ENCODE measurements at places on chromosomes 11 and 22.

DNA sequence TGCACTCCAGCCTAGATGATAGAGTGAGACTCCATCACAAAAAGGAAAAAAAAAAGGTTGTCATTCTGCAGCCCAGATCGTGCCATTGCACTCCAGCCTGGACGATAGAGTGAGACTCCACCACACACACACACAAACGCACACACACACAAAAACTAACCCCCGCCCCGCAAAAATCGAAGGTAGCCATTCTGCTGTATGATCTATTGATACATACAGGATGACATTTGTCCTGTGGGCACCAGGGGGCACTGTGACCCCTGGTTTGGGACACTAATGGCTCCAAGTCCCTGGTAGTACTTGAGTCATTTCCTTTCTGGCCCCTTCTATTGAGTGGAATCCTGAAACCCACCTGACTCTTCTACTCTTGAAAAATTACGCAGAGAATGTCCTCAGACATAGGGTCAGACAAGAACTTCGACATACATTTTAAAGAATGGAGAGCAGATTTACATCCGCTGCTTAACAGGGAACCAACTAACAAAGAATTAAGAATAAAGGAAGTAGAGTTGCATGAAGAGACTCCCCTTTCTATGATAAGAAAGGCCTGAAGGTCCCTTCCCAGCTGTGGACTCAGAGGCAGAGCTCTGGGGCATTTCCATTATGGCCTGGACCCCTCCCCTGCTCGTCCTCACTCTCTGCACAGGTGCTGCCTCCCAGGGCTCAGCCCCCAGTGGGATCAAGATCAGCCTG is 35.0 kb upstream of the PRAME start:
- no peak for DNase-seq

GRCh38 chr22:32846780-32847491 is 45.4 kb downstream of the TIMP3 start:
- DNase-seq: peak; percentile 16

DNA sequence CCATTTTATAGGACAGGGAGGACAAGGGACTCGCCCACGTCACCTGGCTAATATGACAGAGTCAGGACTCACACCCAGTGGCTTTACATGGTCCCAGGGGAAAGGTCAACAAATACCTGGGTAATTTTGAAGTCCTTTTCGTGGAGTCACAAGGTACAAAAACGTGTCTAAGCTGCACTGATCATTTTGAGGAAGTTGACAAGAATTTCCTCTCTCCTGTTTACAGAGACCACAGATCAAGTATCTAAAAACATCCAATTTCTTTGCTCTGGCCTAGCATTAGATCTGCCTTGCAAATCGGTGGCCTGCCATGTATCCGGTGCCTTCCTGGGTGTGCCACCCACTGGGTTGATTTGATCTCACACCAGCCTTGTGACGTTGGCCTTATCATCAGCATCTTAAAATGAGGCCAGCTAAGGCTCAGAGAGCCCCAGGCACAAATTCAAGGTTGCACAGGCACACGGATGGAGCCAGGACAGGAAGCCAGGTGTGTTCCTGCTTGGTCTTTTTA is 17.6 kb downstream of the GDPD5 start:
- no peak for DNase-seq

- no peak for DNase-seq
These were observed 682 bp downstream of the PGAP2 start for GRCh38 chr11:3808861-3809623.

DNA sequence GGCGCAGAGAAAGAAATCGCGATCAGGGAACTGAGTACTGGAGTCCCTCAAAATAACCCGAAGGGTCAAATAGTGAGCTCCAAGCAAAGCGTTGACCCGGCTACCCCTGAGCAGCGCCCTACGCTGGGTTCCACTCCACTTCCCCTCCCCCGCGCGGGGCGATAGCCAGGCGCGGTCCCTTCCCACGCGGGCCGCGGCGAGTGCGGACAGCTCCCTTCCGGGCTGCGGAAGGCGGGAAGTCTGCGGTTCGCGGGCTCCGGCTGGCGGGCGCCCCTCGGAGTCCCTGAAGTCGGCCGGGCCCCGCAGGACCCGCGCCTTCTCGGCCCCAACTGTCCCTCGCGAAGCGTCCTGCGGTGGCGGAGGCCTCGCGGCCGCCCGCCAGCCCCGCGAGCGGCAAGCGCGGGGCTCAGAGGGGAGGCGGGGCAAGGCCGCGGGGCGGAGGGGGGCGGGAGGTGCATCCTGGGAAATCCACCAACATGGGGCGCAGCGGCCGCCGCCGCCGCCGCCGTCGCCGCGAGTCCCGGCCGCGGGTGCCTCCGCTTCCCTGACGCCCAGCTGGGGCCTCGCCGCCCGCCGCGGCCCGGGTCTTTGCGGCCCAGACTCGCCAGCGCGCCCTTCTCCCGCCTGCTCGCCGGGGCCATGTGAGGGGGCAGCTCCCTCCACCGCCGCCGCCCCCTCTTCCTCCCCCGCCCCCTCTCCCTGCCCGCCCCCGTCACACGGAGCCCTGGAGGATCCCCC is at the start of gene QSER1:
TSS of gene QSER1 (plus strand) at position 457 of the 738 bp plus-strand sequence. CDS start 315 bp downstream, outside the sequence.
- peak; percentile 41 for DNase-seq

DNA sequence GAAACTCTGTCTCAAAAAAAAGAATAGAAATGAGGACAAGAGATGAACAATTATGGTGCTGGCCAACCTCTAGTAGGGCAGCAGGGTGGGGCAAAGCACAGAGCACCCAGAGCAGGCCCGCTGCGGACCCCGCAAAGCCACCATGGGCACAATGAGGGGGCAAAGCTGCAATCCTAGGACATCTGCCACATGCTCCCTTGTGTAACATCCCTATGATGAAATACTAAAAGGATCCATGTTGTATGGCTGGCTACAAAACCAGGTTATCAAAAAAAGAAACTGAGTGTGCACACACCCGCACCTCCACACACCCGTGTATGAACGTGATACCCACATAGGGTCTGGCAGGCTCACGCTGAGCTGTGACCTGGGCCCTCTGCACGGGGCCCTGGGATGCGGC is 7.4 kb downstream of the ATP5MGL start:
- DNase-seq: no peak

GRCh38 chr22:30694171-30694639 is 469 bp upstream of the OSBP2 start:
- peak; percentile 67 for DNase-seq

DNA sequence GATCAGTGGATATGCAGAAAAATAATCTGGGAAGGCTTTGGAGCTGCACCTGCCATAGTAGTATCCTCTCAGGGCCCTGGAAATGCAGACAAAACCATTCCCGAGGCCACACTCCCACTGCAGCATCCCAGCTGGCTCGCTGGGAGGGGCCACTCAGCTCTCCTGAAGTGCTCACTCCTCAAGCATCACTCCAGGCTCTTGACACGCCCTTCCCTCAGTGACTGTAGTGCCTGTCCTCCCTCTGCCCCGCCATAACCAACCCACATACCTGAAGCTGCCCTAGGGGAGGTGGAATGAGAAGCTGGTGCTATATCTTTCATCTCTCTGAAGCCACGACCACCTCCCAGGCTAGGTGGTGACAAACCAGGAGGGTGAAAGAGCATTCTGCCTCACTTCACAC is 4.8 kb downstream of the DSCAML1 start:
- DNase-seq: no peak

DNA sequence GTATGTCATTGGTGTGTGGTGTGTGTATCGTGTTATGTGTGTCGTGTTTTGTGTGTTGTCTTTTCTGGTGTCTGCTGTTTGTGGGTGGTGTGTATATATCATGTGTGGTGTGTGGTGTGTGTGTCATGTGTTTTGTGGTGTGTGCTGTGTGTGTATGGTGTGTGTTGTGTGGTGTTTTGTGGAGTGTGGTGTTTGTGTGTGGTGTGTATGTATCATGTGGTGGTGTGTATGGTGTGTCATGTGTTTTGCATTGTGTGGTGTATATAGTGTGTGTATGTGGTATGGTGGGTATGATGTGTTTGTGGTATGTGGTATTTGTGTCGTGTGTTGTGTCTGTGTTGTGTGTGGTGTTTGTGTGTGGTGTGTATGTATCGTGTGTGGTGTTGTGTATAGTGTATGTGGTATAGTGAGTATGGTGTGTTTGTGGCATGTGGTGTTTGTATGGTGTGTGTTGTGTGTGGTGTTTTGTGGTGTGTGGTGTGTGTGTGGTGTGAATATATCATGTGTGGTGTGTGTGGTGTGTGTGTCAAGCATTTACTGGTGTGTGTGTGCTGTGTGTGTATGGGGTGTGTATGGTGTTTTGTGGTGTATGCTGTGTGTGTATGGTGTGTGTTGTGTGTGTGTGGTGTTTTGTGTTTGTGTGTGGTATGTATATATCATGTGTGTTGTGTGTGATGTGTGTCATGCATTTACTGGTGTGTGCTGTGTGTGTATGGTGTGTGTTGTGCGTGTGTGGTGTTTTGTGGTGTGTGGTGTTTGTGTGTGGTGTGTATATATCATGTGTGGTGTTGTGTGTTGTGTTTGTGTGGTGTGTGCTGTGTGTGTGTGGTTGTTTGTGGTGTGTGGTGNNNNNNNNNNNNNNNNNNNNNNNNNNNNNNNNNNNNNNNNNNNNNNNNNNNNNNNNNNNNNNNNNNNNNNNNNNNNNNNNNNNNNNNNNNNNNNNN is 12.7 kb downstream of the PIM3 start:
- DNase-seq: no peak

DNA sequence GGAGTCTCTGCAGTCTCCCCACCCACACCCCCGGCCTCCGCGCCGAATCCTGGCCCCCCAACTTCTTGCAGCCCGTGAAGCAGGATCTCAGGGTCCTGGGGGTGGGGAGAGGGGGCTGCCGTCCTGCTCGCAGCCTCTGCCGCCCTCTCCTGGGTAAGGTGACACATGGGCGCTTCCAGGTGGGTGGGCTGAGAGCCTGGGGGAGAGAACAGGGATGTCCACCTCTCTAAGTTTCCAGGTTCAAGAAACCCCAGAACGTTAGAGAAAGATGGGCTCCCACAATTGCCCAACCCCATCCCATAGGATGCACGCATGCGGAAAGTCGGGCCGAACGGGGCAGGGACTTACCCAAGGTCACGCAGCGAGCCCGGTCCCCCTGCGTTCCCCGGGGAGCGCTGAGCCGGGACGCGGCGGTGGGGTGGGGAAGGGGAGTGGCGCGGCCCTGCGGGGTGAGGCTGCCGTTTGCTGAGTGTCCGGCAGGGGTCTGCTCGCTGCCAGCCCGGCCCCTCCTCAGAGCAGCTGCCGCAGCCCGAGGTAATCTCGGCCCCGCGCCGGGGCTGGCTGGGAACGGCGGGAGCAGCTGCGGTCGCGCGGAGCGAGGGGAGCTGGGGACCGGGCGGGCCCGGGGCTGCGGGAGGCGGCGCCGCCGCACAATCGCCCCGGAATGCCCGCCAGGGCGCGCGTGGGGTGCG is 705 bp upstream of the CAPN1 start:
- no peak for DNase-seq

DNA sequence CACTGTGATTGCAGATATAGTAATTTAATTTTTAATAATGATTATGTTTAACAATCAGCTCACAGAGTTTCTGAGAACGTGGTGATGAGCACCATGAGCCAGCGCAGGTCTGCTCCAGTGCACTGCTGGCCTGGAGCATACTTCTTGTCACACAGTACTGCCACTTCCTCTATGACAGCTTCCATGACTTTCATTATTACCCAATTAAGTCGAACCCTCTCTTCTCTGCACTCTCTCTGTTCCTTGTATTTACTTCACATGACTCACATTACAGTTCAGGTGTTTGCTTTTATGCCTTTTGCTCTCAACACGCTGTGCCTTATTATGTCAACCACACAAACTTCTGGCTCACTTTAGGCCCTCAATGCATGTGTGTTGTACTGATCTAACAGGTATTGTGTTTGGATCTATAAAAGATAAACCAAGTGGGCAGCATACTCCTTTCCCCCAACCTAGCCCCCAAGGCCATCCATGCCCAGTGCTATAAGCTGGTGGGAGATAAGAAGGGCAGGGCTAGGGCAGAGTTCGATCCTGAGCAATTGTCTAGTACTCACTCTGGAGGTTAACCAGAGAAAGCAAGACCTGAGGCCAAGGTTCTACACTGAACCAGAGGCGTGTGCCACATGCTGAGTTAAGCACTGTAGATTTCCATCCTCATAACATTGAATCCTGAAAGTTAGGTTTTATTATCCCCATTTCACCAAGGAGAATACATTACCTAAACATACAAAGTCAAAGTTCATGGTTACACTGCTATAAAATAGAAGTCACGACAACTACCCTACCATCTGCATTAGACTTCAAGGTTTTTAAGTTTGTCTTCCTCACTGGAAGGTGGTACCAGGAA is 356.5 kb downstream of the INSC start:
- DNase-seq: no peak

- DNase-seq: no peak
These were observed 29.4 kb upstream of the TTC36 start for GRCh38 chr11:118497831-118498230.

GRCh38 chr11:69220561-69221051 is 64.9 kb downstream of the SMIM38 start:
- no peak for DNase-seq

DNA sequence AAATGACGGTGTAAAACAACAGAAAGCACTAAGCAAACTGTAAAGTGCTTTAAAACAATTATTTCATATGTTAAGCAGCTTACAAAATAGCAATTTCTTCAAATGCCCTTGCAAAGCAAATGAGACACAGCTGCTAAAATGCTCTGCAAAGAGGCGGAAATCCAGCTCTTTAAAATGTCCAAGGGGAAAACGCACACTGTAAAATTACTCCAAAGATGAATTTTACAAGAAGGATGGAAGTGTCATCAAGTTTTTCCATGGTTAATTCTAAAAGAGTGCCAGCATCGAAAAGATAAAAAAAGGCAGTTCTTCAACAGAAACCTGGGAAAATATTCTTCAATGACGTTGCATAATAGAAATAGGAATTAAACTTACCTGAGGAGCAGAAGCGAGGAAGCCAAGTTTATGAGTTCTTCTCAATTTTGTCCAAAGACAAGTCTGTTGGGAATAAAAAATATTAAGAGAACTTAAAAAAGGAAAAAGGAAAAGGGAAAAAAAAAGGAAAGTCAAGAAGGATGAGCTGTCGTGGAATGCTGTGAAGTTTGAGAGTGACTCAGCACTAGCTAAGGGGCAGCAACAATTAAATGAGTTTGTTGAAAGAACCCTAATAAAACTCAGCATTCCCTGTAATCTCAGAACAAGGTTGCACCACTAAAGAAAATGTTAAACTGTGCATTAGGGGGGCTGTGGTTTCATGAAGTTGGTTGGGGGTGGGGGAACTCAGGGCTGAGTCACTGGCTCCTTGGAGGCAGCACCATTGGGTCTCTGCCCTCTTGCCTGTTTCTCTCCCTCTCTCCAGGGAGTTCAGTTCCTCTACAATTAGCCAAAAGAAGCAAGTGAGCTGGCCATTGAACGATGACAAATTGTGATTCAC is 64.2 kb upstream of the BLID start:
- DNase-seq: no peak

DNA sequence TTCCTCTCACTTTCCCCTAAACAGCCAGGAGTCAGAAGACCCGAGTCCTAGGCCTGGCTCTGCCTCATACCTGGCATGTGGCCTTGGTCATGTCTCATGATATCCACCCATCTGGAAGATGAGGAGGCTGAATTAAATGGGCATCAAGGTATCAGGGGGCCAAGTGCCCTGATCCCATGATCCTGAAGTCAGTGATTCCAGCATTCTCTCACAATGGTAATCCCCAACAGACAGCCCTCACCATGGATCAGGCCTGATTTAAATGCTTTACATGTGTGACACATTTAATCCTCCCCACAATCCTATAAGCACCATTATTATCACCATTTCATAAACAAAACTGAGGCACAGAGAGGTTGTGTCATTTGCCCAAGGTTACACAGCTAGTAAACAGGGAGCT is 70.0 kb downstream of the PDE2A start:
- DNase-seq: no peak

- no peak for DNase-seq
These were observed 24.7 kb downstream of the GAL start for GRCh38 chr11:68709062-68709461.

- DNase-seq: no peak
These were observed 499 bp downstream of the LRRC56 start for GRCh38 chr11:537622-538430.
